ENCODE measurements at places on chromosomes 12 and 14.
A peak's percentile ranks its signal among the peaks of the same experiment; 100 is the strongest.

DNA sequence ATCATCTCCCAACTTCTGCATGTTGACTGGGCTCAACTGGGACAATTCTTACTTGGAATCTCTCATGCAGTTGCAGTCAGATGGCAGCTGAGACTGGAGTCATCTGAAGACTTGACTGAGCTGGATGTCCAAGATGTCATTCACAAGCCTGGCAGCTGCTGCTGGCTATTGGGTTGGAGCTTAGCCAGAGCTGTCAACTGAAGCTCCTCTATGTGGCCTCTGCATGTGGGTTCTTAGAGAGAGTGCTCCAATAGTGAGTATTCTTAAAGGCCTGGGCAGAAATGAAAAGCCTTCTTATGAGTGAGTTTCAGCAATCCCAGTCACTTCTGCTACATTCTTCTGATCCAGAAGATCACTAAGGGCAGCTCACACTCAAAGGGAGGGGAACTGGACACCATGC is 440.9 kb downstream of the LRIG3 start:
- no peak for DNase-seq

DNA sequence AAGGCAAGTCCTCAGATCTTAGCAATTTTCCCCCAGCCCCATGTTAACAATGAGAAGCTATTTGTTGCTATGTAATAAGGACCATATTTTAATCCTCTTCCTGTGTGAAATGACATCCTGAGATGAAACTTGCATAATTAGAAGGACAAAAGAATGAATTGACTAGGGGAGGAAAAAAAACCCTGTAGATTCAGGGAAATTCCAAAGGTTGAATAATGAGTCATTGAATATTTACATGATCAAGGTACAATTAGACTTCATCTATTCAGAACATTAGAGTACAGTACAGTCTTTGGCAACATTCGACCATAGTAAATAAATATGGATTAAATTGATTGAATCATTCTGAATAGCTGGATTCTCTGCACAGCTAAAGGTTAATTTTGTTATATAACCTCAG is 9.4 kb downstream of the MYBPC1 start:
- DNase-seq: no peak

DNA sequence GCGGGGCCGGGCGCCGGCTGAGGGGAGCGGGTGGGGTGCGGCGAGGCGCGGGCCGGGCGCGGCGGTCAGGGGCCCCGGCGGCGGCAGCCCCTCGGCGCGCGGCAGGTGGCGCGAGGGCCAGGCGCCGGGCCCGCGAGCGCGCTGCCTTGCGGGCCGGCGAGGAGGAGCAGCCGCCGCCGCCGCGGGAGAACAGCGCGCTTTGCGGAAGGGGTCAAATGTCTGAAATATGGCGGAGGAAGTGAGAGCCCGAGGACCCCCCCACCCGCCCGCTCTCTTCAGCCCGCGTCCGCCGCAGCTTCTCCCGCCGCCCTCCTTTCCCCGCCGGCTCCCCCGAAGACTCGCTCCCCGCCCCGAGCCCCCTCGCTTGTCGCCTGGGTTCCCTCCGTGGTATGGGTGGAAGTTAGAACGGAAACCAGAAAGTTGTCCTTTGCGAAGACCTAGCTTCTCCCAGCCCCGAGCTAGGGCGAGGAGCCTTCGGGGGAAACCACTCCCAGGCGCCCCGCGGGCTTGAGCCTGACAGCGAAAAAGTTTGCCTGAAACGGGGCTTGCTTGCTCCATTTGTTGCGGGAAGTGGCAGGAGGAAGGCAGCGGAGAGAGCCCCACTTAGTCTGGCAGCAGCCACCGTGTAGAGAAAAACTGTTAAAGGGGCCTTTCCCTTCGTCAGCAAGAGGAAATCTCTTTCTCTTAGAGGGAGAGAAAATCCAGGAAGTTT is 551 bp downstream of the RAP1B start:
- no peak for DNase-seq

DNA sequence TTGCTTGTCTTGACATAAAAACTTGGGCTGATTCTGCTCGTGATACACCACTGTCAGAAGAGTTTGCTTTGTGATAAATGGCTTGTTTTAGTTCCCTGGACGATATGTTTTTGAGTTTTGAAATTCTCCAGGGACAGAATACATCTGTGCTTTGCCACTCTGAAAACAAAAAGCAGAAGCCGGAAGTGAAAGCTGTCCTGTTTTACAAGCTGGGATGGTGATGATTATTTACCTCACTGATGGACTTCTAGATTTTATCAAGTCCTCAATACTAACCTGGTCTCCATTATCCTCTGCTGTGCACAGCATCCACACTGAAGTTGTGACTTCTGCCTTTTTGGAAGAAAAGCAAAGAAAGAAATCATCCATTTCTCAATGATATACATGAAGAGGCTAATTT is 251.6 kb downstream of the TRHDE start:
- no peak for DNase-seq

DNA sequence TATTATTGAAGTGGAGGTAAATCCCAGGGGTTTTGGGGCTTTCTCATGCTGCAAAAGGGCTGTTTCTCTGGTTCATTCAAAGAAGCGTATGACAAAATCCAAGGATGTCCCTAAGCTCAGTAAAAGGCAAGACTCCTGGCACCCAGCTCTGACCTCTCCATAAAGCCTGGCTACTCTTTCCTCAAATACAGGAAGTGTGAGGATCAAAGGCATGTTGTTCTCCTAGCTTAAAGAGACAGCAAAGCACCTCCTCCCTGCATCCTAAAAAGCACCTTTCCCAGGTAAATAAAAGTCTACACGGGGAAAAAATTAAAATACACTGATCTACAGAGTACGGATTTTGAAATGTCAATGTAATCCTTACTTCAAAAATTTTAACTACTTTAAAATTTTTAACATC is 118.6 kb downstream of the LMNTD1 start:
- DNase-seq: no peak

DNA sequence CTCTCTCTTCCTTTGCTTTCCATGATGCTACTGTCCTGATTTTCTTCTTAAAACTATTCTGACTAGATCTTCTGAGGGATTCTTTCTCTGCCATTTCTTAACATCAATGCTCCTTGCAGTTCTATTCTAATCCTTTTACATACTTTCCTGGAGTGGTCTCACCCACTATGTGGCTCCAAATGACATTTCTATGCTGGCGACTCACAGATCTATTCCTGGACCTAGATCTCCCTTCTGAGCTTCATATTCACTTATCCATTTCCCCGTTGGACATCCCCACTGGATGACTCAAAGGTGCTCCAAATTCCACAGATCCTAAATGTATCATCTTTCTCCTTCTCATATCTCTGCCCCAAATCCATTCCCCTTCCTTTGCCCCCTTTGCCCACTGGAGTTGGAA is 4.1 kb downstream of the TEP1 start:
- DNase-seq: no peak

- DNase-seq: no peak
Observed at GRCh38 chr12:91579516-91580263, 397.1 kb upstream of the DCN start.

DNA sequence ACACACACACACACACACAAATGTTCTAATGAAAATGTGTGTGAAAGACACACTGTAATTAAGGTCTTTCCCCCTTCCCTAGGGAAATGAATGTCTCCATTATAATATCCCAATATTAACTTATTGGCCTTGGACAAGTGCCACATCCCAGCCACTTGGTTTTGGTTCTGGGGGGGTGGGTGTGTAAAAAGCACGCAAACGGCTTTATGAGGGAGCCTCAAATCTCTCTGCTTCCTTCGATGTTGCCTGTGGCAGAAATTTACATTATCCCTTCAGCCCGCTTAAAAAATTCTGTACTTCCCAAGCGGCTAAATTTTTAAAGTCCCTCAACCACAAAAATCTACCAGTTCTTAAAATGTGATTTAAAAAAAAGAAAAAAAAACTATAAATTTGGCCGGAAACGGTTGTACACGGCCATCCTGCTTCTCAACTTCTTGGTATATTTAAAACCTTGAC is 432 bp downstream of the C14orf93 start:
- peak; percentile 31 for DNase-seq

DNA sequence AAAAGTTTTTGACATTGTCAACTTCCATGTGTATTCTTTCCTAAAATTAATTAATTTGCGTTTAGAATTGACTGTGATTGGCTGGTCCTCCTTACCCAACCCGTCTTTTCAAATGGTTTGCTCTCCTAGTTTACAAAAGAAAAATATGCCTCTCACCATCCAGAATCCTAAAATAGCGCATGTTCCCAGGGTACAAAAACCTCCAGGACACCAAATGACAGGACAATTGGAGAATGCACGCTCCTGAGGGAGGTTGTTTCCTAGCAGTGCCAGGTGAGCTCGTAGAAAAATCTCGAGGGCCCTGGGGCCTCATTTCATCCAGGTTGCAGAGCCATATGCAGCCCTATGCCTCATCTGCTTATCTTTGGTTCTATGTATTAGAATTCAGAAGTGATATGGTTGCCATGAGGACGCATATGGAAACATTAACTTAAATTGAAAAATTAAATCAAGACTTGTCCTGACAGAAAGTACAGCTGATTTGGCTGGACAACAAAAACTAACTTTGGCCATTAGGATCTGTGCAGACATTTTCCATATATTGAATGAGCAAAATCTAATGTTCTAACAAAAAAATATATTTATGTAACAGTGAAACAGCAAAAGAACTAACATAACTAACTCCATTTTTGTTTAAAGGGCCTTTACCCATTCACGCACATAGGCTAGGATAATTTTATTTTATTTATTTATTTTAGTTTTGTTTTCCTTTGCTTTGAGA is 28.2 kb upstream of the EGLN3 start:
- no peak for DNase-seq

DNA sequence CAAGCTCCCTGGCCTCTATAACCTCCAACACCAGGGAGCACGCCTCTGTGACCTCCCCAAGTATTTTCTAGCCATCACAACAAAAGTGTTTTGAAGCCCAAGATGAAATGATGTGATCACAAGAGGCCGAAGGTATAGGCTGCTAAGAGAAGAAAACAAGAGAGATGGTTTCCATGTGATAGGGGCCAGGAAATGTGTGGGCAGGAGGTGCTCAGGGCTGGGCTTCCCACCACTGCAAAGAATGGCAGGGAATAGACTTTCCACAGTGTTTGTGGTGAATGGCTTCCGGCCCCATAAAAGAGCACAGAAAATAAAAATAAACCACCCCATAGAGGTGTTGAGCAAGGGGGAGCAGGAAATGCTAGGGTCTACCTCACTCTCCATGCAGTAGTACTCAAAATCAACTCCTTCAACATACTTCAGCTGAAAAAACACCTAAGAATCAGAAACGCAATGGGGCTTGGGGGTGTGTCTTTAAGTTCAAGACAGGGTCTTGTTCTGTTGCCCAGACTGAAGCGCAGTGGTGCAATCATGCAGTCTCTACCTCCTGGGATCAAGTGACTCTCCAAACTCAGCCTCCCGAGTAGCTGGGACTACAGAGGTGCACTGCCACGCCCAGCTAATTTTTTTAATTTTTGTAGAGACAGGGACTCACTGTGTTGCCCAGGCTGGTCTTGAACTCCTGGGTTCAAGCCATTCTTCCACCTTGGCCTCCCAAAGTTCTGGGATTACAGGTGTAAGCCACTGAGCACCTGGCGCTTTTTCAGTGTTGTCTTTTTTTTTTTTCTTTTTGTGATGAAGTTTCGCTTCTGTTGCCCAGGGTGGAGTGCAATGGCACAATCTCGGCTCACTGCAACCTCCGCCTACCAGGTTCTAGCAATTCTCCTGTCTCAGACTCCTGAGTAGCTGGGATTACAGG is 27.1 kb downstream of the DAD1 start:
- no peak for DNase-seq

DNA sequence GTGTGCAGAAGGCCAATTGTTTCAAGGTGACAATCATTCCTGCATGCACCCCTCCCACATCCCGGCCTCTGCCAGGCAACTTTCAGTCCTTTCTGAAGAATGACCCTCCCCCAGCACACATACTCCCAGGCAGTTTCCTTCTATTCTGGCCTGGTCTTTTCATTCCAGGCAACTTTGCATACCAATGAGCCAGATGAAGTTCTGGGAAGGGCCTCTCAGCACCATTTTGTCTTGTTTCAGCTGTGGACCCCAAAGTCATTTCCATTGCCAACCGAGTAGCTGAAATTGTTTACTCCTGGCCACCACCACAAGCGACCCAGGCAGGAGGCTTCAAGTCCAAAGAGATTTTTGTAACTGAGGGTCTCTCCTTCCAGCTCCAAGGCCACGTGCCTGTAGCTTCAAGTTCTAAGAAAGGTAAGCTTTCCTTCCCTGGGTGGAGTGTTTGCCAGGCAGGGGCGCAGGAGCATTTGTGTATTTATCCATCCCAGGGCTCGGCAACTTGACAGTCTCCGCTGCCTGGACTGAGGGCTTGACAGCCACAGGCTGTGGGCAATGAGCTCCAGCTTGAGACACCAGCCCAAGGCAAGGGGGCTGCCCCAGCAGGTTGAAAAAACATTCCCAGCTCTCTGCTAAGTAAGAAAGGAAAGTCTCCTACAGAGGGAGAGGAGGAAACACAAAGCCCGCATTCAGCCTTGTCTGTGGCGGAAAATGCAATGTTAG is 16.4 kb downstream of the BCL2L14 start:
- DNase-seq: no peak
